ENCODE measurements at places on chromosomes 4 and X.
A peak's percentile ranks its signal among the peaks of the same experiment; 100 is the strongest.

GRCh38 chr4:24888475-24889344, 24.1 kb downstream of the CCDC149 start:
- DNase-seq, result no peak

- no peak for DNase-seq
Measured at GRCh38 chr4:172865103-172865502, 303.5 kb upstream of the GALNT7 start.

DNA sequence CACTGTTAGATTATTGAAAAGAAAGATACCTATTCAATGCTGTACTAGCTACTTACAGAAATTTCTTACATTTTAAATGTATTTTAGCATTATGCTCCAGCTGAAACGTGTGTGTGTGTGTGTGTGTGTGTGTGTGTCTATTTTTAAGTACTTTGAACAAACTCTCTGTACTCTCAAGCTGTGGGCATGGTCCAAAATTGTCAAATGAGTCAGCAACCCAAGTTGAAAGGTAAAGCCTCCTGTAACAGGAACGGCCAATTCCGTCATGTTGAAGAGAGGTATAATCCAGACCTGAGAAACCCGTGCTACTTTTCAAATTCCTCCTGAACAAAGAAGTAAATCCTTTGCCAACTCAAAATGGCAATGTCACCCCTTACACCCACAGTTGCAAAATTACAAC, 20.5 kb downstream of the MAOB start:
- peak; percentile 12 for DNase-seq

- DNase-seq, result no peak
Measured at GRCh38 chr4:152535360-152535902, 461 bp downstream of the FBXW7 start.

DNA sequence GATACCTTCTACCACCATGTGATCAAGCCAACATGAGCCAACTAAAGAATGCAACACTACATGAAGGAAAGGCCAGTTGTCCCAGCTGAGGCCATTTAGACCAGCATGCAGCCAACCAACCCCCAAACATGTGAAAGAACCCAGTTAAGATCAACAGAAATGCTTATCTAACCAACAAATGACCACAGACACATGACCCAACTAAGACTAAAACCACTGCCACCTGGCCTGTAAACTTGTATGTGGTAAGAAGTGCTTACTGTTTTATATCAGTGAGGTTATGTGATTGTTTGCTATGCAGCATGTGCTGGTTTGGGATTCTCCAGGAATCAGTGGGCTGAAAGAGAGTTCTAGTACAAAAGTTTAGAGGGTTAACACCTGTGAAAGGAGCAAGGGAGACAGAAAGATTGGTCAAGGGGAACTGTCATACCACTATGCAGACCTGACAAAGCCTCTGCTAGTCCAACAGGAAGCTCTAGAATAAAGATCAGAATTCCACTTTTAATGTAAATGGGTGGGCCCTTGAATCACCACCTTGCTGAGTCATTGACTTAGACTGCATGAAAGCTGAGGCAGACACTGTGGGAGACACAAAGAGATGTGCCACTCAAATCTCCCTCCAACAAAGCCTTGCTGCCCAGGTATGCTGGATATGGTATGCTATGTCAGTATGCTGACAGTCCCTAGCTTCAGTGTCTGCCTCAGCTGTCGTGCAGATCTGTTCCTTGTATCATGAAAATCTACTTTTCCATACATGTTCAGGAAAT, 6.1 kb upstream of the SH3D19 start:
- DNase-seq, result no peak

DNA sequence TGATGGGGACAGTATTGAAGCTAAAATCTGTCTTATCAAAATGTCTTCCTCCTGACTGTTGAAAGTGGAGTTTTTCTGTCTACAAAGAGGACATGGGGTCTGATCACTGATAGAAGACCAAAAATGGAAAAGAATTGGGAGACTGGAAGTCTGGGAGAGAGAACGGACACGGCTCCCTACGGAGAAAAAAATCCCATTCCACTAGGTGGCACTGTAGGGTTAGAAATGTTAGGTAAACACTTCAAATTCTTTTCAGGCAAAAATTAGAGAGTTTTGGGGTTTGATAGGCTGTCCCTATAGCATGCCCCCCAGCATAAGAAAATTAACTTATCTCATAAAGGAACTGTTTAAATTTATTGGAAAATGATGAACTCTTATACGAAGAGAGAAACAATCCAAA, 200.5 kb downstream of the FAM133A start:
- DNase-seq, result peak; percentile 0

DNA sequence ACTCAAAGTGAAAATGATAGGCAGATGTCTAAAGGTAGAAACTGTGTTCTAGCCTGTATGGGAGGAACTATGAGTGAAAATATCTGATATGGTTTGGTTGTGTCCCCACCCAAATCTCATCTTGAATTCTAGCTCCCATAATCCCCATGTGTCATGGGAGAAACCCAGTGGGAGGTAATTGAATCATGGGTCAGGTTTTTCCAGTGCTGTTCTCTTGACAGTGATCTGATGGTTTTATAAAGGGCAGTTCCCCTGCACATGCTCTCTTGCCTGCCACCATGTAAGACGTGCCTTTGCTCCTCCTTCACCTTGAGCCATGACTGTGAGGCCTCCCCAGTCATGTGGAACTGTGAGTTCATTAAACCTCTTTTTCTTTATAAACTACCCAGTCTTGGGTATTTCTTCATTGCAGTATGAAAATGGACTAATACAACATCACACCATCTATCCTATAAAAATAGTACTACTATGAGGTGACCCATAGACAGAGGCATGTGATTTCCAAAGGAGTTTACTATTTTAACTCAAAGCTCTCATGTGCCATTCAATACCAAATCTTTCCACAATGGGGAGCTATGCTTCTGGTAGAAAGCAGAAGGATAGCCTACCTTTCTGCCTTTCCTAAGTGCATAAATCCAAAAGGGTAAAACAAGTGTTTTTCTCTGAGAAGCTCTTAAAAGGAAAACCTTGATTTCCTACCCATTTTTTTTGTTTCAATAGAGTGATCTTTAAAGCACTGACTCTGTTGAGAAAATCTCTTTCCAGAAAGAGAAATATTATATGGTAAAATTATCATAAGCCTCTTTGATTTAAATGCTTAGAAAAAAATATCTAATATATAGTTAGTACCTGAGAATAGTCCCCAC, 38.8 kb downstream of the SEC31A start:
- DNase-seq, result peak; percentile 20
